GM12892 (cell line): ENCODE measurements at places on chromosomes 6 and 20.

DNA sequence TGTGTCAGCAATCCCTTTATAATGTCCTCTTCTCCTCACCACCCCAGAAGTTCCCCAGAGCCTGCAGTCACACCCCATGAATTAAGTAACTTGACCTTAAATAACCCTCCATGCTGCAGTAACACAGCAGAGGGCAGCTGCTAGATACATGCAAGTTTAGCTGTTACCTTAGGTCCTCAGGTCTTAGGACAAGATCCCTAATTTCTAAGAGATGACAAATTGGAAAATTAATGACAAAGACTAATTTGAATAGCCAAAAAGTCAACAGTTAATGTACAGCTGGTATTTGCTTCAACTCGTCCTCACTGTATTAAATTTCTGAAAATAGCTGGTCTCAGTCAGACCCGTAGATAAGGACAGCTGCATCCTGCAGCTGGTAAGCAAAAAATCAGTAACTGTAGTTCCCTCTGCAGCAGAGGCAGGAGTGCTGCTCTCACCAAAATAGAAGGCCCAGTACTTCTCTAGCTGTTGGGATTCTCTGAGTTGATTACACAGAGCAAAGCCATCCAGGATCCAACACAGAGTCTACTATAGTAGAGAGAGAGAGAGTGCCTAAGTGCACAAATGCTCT lies 62.4 kb downstream of the TNFRSF21 start:
- DNase-seq = no peak

- no peak for DNase-seq
These were observed 22.6 kb downstream of the NEDD9 start for GRCh38 chr6:11209906-11210305.

DNA sequence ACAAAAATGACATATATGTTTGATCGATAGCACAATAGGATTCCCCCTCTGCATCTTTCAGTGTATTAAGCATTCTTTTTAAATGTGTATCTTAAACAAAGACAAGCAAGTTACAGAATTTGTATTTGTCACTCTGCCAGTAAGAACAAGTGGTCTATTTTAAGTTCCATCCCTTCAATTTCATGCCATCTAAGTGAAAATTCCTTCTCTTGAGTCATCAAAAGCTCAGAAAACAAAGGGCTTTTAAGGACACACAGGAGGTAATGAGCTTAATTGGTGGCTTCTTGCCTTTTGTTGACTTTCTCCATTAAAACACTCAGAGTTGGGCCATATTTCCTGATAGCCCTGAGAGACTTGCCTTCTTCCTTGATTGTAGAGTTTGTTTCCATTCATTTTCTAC lies 547.8 kb downstream of the TENT5A start:
- no peak for DNase-seq

DNA sequence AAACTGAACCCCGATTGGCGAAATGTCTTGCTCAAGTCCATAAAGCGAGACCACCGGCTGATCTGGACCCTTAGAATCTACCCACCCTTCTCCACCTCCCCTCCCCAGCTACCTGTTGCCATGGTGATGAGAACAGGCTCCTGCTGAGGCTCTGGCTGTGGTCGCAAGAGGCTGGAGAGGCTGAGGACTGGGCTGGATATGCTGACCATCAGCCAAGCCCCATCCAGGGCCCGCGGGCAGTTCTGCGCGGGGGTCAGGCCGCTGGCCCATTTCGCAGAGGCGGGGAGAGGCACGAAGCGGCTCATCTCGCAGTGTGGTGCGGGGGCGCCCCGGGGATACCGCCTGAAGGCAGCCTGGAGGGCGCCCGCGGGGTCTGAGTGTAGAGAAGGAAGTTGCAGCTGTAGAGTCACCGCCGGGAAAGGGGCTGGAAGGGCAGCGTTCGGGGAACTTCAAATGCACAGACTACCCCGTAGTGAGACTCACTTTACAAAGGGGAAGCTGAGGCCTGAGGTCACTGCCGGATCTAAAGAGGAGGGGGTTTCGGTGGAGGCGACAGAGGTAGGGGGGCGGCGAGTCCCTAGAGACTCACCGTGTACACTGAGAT lies 671 bp downstream of the TAPBP start:
- peak; percentile 38 for DNase-seq

- no peak for DNase-seq
These were observed 34.2 kb upstream of the HINT3 start for GRCh38 chr6:125922322-125922860.

DNA sequence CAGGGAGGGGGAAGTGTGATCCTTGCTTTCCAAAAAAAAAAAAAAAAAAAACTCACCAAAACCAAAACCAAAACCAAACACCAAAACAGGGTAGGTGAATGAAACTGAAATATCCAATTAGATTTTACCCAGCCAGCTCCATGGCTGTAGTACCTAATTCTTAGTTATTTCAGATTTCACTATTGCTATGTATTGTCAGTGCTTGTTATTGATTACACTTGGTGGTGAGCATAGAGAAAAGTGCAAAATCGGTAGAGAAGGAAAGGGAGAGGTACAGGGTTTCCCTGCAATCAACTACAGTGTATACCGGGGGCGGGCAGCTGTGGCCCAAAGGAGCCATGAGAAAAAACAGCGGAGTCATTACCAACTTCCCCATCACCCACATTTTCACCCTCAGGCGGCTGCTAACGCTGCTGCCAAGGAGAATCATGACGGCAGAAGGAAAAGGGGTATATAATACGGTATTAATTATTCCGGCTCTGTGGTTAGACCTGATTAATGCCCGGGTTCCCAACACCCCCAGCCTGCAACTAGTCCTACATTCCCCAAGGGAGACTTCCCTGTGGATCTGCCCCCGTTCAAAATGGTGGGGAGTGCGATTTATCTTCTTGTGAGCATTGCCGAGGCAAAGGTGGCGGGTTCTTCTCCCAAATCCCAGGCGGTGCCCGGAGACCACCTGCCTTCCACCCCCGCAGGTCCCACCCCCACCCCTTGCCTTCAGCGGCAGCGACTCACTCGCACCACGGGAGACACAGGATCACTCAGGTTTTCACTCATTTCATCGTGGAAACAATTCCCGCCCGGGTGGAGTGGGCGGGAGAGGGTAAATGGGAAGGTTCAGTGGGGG lies at the start of gene C6orf62:
C6orf62 (minus strand) TSS at position 30 of the 847 bp plus-strand sequence. CDS start 486 bp downstream, outside the sequence.
- DNase-seq = peak; percentile 16

- no peak for DNase-seq
These were observed 66.2 kb downstream of the ARMC2 start for GRCh38 chr6:108914235-108915022.

DNA sequence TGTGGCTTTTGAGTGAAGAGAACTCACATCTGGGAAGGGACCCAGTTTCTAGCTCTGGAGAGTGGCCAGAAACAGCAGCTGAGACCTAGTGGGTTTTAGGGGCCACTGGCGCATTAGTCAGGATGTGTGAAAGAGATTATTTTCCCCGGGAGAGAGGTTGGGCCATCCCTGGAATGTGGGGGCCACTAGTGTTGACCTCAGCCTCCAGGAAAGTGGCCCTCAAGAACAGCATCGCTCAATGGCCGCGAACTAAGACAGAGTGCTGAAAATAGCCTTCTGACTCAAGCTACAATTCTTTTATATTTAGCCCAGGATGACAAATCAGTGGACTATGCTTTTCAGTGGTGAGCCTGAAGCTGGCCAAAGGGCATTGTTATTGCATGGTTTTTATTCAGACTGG lies 210.4 kb upstream of the RNF24 start:
- no peak for DNase-seq

DNA sequence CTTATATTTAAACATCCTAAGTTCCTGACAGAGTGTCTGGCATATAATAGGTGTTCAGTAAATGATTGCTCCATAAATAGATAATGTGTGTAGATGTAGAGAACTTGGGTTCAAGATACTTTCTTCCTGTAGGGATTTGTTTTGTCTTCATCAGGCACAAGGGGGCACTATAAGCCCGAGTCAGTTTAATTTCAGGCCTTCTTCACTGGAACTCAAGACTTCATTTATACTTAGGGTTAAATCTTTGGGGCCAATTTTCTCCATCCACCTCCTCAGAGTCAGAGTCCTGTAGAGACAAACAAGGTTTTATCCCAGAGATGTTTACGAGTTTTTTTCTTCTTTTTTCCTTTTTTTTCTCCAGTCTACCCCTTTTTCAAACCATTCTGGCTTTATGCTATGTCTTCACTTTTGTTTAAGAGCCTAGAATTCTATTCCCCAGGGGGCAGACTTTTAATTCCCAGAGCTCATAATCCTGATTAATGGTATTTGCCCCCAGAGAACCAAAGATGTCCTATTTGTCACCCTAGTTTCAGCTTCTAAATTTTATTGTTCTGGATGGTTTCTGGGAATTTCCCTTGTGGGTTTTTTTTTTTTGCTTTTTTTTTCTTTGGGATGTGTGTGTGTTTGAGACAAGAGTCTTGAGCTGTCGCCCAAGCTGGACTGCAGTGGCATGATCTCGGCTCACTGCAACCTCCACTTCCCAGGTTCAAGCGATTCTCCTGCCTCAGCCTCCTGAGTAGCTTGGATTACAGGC lies 88.4 kb downstream of the HFE start:
- no peak for DNase-seq

DNA sequence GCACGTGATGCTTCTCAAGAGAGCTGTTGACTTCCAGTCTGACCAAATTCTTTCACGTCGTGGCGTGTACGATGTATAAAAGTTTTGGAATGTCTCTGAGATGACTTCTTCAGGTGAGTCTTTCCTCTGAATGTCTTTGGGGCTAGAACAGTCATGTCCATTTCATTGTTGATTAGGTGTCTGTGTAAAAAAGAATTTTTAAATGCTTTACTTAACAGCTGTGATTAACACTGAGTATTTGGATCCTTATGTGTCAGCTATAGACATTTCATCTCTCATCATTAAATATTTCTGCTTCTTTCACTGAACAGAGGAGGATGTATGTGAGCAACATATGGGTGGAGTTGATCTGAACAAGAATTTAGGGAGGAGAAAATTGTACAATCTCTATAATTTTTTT lies 29.3 kb upstream of the KIF13A start:
- no peak for DNase-seq

DNA sequence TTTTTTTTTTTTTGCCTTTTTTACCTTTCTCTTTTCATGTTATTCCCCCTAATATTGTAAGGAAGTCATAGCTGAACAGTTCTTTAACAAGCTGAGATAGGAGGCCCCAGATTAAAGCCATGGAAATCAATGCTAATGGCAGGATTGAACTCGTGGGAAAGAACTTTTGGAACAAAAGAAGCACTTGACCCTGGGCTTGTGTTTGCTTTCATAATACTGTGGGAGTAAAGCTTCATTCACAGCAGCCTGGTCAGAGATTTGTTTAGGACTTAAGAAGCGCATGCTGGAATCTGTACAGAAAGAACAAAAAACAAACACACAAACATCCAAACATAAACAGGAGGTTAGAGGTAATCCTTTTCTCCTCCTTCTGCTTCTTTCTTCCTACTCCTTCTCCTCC lies 5.1 kb downstream of the HEY2 start:
- no peak for DNase-seq

DNA sequence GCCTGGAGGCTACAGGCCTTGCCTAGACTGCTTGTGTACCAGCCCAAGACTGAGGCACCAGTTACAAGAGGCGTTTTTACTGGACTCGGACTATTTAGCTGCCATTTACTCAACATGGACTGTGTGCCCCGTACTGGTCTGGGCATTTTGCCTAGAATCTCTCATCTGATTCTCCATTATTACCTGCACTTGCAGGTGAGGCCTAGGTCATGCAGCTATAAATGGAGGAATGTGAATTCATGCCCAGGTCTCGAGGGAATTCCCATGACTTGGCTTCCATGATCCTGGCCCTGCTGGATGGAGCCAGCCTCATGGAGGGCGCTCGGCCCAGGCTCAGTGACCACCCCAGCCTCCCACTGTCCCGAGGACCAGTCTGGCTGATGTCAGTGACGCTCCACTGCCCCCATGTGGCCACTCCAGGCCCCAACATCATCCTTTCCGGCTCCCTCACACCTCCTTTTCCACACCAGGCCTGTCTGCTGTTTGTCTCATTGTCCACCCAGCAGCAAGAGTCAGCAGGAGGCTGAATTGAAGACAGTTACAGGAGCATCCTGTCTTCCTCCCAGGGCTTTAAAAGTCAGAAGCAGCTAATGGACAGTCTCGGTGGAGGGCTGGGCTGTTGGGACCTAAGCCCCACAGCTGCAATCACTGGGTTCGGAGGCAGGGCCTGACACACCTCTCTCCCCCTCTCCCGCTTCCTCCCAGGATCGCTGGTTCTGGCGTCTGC lies 8.7 kb downstream of the MMP24OS start:
- peak; percentile 69 for DNase-seq

GRCh38 chr6:99412065-99412464 lies 13.0 kb downstream of the PNISR start:
- DNase-seq = no peak

GRCh38 chr6:163336961-163337360 lies 77.6 kb upstream of the QKI start:
- no peak for DNase-seq

- DNase-seq = no peak
These were observed 398.8 kb downstream of the ESR1 start for GRCh38 chr6:152206072-152206818.

DNA sequence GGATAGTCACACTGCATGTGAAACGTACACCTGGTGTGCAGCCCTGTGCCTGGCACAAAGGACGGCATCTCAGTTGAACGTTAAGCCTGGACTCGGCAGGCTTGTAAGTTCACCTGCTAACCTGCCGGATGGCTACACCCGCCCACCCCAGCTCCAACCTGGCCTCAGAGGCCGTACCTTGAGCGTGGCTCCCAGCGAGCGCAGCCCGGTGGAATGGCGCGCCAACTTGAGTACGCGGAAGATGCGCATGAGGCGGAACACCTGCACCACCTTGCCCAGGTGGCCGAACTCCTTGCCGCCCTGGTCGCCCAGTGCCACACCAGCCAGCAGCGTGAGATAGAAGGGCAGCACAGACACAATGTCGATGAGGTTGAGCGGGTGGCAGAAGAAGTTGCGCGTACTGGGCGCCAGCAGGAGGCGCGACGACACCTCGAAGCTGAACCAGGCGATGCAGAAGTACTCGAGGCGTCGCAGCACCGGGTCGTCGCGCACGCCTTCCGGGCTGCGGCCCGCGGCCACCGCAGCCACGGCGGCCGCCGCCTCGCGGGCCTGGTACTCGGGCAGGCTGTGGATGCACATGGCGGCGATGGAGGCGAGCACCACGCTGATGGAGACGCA lies 3.3 kb downstream of the KCNS1 start:
- no peak for DNase-seq

DNA sequence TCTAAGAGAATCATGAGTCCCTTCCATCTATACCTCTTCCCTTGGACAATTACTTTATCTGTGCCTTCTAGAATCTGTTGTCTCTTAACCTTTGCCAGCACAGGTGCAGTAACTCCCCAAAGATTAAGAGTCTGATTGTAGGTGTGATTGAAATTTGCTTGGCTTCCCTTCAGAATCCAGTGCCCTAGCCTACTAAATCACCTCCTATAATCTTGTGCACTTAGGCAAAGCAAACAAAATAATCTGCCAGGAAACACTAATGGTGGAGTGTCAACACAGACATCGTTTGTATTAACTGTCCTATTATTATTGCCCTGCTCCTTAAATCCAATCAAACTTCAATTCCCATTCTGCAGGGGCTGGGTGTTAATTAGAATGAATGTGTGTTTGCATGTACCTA lies 28.0 kb downstream of the ID4 start:
- DNase-seq = no peak
